CD4-positive, alpha-beta T cell (primary cell): ENCODE measurements at places on chromosomes 5 and 9.

DNA sequence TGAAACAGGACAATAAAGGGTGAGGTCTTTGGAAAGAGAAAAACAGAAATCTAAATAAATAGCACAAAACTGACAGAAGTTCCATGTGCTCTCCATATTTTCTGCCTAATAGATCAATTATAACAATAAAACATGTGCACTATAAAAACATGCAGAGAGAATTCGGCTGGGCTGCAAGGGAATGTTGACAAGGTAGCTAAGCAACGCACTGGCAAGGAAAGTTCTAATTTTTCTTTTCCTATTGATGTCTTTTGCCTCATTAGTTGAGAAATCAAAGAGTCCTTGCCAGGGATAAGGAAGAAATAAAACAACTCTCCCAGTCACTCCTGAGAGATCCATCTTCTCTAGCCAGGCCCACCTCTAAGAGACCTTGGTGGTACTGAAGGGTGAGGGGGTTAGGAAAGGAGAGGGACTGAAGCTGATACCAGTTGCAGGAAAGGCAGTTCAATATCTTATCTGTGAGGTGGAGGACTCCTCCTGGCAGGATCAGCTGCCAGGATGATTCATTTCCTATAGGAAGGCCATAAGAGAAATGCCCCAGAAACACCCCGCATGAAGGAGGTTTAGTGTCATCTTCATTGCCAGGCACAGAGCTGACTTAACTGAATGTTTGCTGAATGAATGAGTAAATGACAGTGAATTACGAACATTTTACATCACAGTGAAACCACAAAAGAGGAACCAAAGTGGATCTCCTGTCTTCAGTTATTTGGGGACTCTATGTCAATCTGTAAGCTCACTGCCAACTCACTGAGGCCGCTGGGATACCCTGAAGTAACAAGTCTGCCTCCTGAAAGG is 63.7 kb upstream of the IFNK start:
- DNase-seq: peak; percentile 6

GRCh38 chr9:133792721-133793470 is 54.7 kb upstream of the SARDH start:
- peak; percentile 57 for DNase-seq

DNA sequence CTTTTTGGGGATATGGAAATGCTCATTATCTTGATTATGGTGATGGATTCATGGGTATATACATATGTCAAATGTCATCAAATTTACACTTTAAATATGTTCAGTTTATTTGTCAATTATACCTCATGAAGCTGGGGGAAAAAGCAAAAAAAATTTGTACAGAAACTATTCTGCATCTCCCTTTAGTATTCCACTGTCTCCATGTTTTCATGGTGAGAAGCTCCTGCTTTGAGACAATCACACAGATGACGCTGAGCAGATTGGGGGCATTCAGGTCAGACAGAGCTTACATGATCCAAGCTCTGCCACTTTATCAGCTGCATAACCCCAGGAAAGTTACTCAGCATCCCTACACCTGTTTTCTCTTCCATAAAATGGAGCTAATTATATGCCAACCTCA is 101.5 kb downstream of the PLPPR1 start:
- DNase-seq: no peak

- DNase-seq: no peak
Observed at GRCh38 chr5:79628811-79629210, 16.6 kb downstream of the TENT2 start.

DNA sequence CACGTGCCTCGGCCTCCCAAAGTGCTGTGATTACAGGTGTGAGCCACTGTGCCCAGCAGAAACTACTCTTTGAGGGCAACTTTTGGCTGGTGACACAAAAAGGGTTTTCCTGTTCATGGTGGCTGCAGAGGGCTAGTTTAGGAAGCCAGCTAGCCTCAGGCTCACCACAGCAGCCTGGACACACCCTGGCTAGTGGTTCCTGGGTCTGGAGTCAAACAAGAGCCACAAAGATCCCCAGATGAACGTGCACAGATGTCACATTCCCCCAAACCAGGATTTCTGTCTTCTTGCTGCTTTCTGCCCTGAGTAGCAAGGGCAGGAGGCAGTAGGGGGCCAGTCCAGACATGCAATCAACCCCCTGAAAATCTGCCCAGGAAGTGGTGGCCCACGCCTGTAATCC is 6.8 kb downstream of the HBEGF start:
- no peak for DNase-seq

DNA sequence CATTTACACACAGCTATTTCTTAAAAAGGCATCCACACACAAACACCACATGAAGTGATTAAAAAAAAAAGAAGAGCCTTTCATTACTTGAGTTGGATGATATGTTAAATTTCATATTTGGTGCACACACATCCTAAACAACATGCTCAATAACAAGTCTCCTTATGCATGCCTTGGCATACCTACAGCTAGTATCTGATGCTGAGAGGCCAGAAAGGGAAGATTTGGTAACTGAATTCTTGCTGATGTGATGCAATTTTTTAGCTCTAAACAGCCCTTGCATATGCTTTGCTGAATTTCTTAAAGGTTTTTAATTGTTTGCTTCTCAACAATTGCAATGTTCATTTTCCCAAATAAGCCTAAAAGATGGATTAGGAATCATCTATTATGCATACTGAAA is 338.8 kb downstream of the ARL15 start:
- no peak for DNase-seq

DNA sequence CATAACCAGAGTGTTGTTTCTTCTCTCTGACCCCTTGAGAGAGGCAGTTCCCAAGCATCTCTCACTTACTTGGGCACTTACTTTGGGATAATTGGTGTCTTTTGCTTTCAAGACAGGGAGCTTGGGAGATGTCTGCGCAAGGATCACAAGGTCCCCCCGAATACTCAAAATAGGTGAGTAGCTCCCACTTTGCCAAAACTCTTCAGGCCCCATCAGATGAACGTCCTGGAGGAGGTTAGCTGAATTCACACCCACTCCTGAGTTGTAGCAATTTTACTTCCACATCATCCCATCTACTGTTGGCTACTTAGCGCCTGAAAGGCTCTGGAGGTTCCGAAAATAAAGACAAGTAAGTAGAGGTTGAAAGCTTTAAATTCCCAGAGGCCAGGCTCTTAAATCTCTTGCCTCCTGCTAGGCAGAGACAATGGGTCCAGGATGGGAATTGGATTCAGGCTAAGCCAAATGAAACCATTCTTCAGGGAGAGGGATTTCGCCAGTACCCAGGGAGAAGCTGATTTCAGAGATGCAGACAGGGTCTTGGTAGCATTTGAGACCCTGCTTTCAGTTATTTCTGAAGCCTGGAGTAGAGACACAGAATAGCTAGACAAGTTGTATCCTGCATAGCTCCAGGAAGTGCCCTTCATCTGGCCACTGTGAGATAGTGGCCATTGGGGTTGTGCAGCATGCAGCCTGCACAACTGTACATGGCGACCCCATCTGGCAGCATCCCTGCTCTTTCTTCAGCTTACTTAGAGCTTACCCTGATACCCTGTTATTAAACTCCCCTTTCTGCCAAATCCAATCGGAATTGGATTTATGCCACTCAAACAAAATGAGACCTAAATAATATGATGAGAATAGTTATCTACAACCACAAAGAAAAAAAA is 60.1 kb downstream of the BOD1 start:
- DNase-seq: no peak

DNA sequence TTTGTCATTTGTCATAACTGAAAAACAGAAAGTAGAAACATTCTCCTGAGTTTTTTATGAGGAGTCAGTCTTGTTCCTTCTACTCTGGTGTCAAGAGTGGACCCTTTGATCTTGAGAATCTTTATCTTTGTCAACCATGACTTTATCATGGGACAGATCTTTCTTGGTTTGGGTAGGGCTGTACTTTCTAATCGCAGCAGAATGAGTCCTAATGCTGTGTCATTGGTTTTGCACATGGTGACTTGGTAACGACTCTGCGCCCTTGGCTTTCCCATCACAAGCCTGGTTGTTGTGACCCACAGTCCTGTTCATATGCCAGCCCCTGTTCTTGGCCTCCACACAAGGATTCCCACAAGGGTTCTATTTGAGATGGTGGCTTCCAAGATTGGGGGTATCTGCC is 45.6 kb downstream of the AOPEP start:
- DNase-seq: no peak
